ENCODE measurements at places on chromosomes 12 and 14.

GRCh38 chr14:90275458-90275814, 19.1 kb downstream of the PSMC1 start:
- no peak for DNase-seq

DNA sequence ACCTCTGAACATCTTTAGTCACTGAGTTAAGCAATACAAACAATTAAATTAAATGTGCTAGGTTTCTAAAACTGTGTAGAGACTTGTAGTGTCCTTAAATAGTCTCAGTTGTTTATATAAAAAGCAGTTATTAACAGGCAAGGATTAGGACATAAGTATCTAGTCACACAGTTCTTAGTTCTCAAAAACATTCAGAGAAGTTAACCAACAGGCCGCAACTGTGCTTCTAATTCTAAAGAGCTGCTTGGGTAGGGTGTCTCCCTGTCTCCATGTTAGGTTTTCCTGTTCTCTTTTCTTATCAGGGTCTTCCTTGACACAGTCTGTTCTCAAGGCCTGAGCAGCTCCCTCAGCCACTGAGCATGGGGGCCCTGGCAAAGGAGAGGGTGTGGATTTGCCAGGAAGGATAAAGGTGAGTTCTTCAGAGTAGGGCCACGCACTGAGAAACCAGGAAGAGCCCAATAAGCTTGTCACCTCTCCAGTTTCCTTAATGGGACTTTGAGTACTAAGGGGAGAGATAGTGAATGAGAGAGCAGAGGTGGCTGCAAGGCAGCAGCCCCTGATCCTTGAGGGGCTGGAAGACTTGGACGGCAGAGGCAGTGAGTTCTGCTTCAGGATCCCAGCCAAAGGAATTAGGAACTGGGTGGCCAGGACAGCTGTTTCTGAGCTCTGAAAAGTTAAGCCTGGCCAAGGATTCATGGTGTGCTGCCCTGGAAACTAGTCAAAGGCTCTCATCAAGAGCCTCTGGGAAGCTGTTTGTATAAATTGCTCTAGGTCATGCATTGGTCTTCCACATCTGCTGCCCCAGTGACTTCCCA, 177.3 kb downstream of the MYRFL start:
- no peak for DNase-seq

DNA sequence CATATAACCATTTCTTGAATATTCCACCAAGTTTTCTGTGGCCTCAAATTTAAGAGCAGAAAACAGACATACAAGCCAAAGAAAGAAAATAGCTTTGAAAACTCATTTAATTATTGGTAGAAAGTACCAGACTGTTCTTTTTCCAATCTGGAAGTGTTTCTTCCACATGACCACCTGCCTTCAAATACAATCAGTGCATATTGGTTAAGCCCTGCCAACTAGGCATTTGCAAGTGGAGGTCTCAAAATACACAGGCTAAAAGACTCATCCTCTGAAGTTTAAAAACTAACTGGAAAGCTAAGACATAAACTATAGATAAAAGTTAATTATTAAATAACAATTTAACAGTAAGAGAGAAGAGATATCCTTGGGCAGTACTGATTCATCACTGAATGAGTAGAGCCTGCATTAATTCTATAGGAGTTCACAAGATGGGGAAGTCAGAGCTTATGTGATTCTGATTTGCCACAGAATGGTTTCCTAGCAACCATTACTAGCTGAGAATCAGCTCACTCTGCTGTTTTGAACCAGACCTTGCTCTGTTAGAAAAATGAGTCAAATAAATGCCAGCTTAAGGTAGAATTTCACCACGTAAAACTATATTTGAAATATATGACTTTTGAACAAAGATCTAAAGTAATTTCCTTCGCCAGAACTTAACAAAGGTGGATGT, 433.8 kb downstream of the FUT8 start:
- DNase-seq = no peak

GRCh38 chr12:56122637-56123036, 4.6 kb downstream of the ZC3H10 start:
- no peak for DNase-seq

DNA sequence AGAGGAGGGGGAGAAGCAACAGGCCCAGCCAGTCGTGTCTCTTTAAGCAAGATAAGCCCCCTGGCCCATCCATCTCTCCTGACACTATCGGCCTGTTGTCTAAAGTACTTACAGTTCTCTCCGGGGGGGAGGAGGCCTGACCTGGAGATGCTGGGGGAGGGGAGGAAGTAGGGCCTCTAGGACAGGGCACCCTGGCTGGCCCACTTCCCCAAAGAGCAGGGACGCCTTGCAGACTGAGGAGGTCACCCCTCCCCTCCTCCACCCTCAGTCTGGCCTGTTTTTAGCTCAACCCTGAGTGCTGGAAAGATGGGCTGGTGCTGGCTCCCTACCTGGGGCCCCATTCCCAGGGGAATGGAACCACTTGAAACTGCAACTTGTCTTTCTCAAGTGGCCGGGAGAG, 70.3 kb downstream of the TBX5 start:
- DNase-seq = no peak

- DNase-seq = no peak
Measured at GRCh38 chr14:60756847-60757246, 22.3 kb downstream of the MNAT1 start.

- DNase-seq = no peak
Measured at GRCh38 chr12:63955831-63956666, 111.5 kb downstream of the SRGAP1 start.
